ENCODE measurements at places on chromosomes 16 and 17.

GRCh38 chr17:35907691-35908090, 22.9 kb downstream of the RDM1 start:
- DNase-seq, result no peak

- no peak for DNase-seq
Measured at GRCh38 chr17:69501591-69502468, 87.3 kb downstream of the MAP2K6 start.

GRCh38 chr17:62653002-62653825, 25.7 kb downstream of the MRC2 start:
- DNase-seq, result peak; percentile 96

DNA sequence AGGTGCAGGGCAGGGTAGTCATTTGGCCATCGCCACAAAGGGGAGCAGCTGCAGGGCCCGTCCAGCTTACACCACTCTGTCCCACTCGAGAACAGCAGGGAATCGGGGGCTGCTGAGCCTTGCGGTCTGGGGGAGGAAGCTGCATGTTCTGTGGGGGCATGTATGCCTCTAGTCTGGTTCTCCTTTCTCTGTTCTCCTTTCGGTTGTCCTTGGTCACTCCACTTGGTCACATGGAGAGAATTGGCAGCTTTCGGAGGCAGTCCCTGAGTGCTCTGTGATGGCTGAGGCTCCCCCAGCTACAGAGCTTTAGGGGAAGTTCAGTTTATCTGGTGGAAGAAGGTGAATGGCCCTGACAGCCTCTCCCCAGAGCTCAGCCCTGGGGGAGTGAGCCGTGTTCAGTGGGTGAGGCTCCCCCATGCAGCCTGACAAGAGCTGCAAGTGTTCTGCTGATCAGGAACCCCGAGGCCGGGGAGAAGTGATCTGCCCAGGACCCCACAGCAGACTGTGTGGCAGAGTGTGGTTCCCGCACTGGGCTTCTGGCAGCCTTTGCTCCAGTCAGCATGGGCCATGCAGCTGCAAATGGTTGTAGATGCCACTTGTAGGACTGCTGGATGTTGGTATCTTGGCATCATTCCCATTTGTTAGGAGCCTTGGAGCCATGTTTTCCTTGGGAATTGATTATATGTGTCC, 22.3 kb upstream of the SMPD3 start:
- DNase-seq, result no peak

DNA sequence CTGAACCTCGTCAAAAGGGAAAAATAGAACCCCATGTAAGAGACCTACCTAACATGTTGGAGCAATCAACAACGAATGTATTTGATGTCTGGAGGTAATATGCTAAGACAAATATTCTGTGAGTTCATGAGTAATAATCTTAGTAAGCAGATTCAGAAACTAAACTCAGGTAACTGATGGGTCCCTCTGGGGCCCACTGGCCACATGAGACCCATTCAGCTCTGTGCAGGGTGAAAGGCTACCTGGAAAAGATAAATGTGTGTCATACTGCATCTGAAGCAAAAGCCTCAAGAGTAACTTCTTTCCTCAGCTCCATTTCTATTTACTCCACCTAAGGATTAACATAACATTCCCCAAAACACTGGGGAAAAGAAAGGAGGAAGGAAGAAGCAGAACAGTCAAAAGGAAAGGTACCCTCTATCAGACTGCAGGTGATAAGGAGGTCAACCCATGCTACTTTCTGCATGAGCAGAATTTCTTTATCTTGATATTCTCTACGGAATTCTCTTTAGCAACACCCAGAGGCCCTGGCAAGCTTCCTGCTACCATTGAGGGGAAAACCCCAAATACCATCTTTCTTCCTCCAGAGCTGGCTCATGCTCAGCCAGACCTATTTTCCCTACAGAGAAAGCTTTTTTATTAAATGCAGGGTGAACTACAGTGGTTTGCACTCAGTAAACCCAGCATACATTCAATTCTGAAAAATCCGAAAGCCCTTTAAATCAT, 37.7 kb upstream of the ABCA6 start:
- DNase-seq, result no peak

DNA sequence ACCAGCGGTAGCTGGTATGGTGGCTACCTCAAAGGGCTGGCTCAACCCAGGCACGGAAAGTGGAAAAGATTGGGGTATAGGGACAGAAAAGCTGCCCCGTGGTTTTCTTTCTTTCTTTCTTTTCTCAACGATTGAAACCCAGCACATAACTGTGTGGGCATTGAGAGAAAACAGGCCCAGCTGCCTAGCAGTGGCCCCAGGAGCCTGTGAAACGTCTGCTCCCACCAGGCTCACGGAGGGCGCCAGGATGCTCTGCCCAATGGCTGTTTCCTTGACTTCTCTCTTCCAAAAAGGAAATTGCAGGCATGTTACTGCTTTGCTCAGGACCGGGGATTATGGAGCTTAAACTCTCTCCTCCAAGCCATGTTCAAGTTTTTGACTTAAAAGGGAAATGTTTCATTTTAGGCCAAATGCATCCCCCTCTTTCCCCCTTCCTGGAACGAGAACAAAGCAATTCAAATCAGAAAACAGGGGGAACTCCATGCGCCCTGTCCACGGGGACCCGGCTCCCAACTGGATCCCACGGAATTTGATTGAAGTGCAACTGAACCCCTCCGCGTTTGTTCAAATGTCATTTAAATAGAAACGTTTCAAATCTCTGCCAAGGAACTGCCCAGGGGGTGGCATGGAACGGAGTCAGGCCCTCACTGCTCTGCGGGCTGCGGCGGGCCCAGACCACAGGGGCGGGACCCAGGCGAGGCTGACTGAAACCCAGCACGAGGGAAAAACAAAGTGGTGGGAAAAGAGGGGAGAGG, 133.5 kb downstream of the RGS9 start:
- no peak for DNase-seq

GRCh38 chr17:27327397-27327796, 33.5 kb downstream of the WSB1 start:
- no peak for DNase-seq

DNA sequence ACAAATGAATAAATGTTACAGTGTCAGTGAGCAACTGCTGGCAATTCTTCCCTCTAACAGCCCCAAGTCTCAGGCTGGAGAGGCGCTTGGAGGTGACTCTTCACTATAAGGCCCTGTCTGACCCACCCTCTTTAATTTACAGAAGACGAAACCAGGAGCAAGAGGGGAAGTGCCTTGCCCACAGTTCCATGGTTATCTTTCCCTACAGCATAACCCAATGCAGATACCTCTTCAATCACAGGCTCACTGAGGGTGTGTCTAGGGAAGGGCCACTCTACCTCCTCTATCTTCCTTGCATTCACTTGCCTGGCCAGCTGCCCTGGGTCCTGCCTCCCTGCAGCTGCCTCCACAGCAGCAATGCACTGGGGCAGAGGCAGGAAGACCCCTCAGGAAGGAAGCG, 9.6 kb upstream of the N4BP1 start:
- DNase-seq, result no peak

GRCh38 chr16:19882646-19883045, 2.0 kb downstream of the GPRC5B start:
- DNase-seq, result no peak

All from activated CD4-positive, alpha-beta T cell treated with anti-CD3 and anti-CD28 coated beads, Interleukin-2, Interleukin-4, amounts not matched to agents 100 ng/mL and 50 ng/mL, durations not matched to agents 16 hours and 8 hours (primary cell).